HFFc6 (cell line): ENCODE measurements at places on chromosomes 16 and 17. TPM values are rescaled to one million over a fixed set of nuclear protein-coding genes. Genes with fewer than 3 reads are reported as not detected.

PIRT gene
- total RNA-seq, result not detected in 3 replicates

CBFA2T3 gene
- total RNA-seq, result not detected in 3 replicates

NAGPA gene
- 14.9 to 16.3 TPM (median 15.3 TPM) in 3 replicates for total RNA-seq

GRCh38 chr17:77422748-77423113, 282.0 kb downstream of the SEC14L1 start:
- no peak for DNase-seq

ABCC6 gene
- total RNA-seq, result not detected in 3 replicates

SKAP1 gene
- not detected in 3 replicates for total RNA-seq

DNA sequence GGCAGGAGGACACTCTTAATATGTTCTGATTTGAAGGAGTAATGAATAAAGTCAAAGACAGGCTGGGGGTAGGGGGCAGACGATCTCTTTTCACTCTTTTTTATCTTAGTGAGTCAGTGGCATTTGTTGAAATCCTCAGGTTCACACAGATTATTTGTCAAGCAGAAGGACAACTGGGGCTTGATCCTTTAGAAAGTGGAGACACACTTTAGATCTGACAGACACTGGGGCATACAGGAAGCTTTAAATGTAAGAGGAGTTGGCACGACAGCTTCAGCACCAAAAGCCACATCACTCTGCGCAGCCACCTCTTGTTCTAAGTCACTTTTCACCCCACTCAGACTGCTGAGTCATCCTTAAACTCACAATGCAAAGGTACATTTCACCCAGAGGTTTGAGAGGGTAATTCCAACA, 121.5 kb downstream of the STXBP4 start:
- no peak for DNase-seq
